Hematopoietic multipotent progenitor cell treated with erythropoietin and hydrocortisone succinate and interleukin-3 and kit ligand, for 4 days (in vitro differentiated cells): ENCODE measurements at places on chromosomes 2 and 18.

DNA sequence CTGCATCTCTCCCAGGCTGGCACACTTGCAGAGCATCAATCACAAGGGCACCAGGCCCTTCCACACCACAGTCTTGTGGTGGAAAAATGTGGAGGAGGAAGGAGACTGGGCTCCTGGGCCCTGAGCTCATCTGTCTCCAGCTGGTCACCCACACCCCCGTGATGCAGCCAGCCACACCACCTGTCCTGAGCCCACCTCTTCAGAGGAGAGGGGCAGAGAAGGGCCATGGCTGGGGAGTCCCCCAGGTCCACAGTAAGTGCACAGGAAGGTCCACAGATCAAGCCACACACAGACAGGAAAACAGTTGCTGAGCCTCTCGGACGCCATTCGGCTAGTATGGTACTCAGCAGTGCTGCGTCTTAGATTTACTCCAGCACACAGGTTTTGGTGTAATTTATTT lies 203.5 kb upstream of the SALL3 start:
- no peak for DNase-seq

- DNase-seq, result peak; percentile 29
Measured at GRCh38 chr2:231682603-231683291, 25.6 kb upstream of the PTMA start.

DNA sequence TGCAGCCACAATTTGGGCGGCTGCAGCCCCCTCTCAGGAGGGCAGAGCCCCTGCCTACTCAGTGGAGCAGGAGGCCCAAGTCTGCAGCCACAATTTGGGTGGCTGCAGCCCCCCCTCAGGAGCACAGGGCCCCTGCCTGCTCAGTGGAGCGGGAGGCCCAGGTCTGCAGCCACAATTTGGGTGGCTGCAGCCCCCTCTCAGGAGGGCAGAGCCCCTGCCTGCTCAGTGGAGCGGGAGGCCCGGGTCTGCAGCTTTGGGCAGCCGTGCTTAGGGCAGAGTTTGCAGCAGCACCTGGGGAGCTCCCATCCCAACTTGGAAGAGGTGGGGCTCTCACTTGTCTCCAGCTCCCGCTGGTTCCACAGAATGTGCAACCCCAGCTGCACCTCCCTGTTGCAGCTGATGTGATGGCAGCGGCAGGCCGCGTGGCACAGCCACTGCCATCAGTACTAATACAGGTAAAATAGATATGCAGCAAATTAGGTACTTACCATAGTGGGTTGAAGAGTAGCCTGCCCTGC lies 99.4 kb downstream of the TWIST2 start:
- DNase-seq, result no peak

DNA sequence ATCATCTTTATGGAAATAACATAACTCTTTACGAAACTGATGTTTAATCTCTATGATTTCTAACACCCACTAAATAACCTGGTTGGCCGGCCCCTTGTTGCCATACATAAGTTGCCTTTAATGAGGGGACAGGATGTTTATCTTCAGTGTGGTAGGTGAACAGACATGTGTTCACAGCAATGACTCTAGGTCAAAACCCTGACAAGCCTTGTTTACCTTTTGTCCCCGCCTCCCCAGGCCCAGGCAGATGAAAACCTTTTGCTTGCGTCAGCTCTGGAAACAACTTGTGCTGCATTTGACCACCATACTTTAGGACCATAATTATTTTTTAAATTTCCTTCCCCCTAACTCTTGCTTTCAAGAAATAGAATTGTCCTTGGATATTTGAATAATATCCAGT lies 2.9 kb upstream of the DSG4 start:
- DNase-seq, result no peak

DNA sequence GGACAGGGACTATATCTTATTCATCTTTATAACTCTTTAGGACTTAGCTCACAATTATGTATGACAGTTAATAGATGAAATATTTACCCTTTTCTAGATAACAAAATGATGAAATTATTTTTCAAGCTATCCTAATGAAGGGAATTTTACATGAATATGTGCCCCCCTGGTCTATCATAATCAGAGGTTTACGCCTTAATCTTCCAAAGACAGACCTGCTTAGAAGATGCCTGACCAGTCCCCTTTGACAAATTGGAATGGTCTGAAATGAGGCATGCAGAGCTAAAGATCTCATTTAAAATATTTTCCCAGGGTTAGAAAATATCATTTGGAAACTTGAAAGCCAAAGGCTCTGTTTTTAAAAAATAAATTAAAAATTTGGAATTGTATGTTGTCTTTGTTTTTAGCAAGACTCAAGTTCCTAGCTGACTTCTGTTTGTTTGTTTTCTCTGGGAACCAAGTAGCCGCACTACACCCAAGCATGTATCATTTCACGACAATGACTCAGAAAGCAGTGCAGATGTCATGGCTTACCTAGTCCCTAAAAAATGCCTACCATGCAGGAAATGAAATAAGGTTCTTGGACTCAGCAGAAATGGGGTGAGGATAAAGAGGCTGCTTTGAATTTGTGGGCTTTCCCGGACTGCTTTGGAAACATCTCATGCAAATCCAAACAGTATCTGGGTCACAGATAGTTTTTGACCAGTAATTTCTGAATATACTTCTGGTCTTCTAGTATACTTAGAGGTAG lies 162.1 kb downstream of the ZEB2 start:
- no peak for DNase-seq

DNA sequence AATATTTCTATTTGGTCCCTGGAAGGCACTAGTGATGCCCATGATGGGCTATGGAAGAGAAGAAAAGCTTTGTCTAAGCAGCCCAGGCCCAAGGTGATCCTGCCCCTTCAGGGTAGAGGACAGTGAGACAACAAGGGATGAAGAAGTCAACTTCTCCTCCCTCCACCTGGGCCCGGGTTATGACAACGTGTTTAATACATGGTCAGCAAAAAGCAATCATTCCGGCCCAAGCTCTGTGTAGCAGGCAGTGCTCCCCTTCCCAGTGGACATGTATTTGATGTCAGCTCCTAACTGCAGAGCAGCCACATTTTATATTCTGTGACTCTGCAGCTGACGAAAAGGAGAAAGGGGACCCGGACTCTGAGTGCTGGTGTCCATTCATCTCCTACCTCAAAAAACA lies 67.2 kb upstream of the MFF start:
- DNase-seq, result no peak

- no peak for DNase-seq
Measured at GRCh38 chr2:237542001-237542704, 24.2 kb upstream of the PRLH start.
